ENCODE measurements at places on chromosomes 4 and X.

DNA sequence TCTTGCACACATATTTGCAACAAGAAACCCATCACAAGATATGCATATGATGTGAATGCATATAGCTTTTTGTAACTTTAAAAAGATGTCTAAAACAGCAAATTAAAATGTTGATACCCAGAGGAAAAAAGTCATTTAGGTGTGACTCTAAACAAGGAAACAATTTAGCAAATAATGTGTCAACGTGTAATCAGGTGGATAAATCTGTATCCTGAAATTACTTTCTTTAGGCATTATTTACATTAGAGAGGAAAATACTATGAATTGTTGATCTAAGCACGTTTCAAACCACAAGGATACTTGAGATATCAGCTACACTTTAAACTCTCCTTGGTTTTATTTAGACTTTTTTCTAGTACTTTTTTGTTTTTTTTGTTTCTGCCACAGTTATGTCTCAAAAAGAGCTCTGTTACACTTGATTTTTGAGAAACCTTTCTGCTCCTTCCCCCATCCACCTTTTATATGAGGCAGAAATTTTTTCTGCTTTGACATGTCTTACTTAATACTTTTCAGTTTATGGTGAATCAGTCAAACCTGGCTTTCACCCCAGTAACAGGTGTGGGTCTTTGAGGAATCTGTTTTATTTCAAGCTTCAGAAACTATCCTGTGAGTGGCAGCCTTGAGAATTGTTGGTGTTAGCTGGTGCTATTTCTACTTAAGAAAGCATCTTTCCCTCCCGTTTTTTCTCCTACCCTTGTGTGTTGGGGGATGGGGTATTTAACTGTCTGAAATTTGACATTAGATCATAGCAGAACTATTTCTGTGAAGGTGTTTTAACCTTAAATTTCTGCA lies 1.9 kb downstream of the NPNT start:
- no peak for DNase-seq

DNA sequence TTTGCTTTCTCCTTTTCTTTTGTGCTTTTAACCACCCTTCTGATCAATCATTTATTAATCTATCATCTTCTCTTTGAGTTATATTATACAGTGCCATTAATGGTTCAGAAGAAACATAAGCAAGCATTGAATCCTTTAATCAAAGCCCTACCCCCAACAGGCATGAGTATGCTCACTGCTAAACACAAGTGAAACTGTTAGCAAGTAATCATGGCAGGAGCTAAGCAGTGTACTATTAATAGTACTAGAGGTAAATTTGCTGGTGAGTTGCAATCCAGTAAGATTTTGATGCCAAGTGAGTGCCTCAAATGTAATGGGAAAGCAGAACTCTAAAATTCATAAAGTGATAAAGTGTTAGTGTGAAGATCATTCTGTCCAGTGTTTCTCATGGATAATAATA lies 57.2 kb downstream of the FNIP2 start:
- DNase-seq = no peak

DNA sequence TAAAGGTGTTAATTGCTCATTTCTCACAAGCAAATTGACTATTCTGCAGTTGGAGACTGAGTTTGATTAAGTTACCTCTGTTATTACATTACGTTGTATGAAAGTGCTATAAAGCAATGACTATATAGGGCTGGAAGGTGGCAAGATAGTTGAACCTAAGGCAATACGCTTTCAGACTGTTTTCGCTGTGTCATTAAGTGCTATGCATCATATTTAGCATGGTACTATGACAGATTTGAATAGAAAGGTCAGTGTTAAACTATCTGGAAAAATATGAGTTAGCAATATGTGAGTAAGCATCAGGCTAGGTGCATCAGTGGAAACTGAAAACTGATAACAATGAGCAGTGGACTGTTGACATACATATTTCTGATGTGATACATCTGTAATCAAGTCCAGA lies 206.0 kb upstream of the ARHGAP24 start:
- no peak for DNase-seq

- DNase-seq = no peak
Measured at GRCh38 chrX:16882169-16882568, 12.0 kb upstream of the RBBP7 start.

- no peak for DNase-seq
Measured at GRCh38 chr4:189069772-189070171, 870.9 kb upstream of the FRG1 start.

DNA sequence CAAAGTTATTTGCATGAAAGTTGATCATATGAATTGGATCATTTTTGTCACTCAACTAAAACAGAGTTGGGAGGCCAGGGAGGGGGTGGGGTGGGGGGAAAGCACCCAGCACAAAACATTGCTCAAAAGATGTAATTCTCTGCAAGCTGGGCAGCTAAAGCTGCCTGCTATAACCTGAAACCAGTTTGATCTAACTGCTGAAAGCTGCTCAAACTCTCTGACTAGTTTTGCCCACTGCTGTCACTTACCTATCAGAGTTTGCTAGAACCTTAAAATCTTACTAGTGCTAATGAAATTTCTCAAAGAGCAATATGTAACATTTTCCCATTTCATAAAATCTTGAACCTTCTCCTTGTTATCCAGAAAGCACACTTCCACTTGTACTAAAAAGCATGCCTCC lies 10.4 kb downstream of the CXCL8 start:
- no peak for DNase-seq

- no peak for DNase-seq
Measured at GRCh38 chr4:54700986-54701385, 43.2 kb downstream of the KIT start.

GRCh38 chr4:138158746-138159297 lies 83.3 kb downstream of the SLC7A11 start:
- DNase-seq = peak; percentile 67

DNA sequence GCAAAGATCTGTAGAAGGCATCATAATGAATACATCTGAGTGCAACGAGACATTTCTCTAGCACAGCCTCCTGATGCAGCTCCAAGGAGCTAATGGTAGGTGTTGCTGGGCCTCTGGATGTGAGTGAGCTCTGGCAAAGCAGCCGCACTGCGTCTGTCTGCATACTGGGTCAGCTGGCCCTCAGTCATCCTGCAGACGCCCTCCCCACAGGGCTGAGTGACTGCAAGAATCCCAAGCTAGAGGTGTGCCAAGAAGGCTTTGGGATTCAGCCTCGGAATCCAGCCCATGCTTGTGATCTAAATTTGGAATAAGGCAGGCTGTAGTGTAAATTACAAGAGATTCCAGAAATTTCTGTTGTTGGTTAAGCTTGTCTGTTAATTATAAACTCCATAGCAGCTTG lies 18.5 kb downstream of the HERC3 start:
- peak; percentile 39 for DNase-seq

- no peak for DNase-seq
Measured at GRCh38 chrX:136147315-136147901, at the start of gene FHL1. FHL1 (plus strand) TSS chrX:136147533.

GRCh38 chr4:52915191-52915590 lies 53.1 kb downstream of the RASL11B start:
- DNase-seq = no peak

GRCh38 chr4:23909671-23910070 lies 19.8 kb upstream of the PPARGC1A start:
- DNase-seq = no peak

- no peak for DNase-seq
Measured at GRCh38 chr4:19823781-19824180, 427.9 kb upstream of the SLIT2 start.

- DNase-seq = no peak
Measured at GRCh38 chrX:32533848-32534247, 677.5 kb downstream of the DMD start.

- DNase-seq = no peak
Measured at GRCh38 chr4:77100234-77100633, 24.4 kb upstream of the CCNI start.

DNA sequence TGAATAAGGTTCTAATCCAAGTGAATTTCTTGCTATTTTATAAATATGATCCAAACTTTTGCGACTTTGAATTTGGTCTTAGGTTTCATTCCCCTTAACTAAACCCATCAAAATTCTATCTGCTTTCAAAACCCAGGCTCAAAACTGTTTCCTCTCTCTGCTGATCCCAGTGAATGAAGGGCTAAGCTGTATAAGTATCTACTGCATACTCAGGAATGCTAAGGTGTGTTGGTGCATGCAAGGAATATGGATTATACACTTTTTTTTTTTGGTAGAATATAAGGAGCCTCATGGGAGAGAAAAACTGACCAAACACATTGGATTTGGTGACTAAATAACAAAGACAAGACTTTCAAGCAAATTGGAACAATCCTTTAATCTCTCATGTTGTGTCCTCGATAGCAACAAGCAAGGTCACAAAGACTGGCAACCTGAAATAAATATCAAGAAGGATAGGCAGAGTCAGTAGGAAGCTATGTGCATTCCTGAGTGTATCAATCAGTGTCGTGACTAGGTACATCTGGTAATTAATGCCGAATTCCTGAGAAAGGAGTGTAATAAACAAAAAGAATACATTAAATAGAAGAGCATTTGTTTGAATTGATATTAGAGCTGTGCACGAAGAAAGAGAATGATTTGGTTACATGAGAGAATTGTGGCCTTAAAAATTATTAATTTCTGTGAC lies 74.3 kb upstream of the KCTD8 start:
- no peak for DNase-seq

DNA sequence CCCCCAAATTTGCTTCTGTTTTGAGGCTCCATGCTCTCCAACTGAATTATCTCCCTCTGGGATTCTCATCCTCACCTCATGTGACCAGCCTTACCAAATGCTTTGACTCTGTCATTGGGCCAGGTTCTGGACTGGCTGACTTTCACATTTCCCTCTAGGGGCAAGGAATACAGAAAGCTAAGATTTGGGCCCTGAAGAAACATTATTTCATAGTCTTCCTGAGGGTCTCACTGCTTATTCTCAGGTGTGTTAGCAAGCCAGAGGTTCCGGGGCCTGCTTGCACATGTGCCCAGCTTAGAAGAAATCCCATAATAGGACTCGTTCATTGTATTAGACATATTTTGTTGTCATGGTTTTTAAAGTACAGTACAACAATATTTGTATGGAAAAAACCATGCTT lies 62.6 kb upstream of the TEX13D start:
- no peak for DNase-seq
